ENCODE measurements at places on chromosomes 13 and 19. TPM values are rescaled to one million over a fixed set of nuclear protein-coding genes. Genes with fewer than 3 reads are reported as not detected.
A peak's percentile ranks its signal among the peaks of the same experiment; 100 is the strongest.

GRCh38 chr19:33798681-33799111, 2.0 kb downstream of the KCTD15 start:
- DNase-seq, result peak; percentile 42

DNA sequence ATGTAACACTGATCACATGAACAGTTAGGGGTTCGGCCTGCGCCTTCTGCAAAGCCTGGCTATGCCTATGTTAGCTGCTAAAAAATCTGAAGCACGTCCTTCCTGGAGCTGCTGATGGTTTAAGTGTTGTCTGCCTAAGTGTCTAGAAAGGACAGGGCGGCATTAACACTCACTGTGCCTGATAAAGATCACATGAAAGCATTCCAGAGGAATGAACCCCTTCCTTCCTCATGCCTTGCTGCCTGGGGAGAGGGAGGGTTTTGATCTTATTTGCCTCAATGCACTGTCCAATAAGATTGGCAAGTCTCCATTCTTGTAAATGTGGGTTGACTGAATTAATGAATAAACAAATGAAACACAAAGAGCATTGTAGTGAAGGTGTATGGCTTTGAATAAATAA, 5.2 kb downstream of the DOCK9 start:
- no peak for DNase-seq

DNA sequence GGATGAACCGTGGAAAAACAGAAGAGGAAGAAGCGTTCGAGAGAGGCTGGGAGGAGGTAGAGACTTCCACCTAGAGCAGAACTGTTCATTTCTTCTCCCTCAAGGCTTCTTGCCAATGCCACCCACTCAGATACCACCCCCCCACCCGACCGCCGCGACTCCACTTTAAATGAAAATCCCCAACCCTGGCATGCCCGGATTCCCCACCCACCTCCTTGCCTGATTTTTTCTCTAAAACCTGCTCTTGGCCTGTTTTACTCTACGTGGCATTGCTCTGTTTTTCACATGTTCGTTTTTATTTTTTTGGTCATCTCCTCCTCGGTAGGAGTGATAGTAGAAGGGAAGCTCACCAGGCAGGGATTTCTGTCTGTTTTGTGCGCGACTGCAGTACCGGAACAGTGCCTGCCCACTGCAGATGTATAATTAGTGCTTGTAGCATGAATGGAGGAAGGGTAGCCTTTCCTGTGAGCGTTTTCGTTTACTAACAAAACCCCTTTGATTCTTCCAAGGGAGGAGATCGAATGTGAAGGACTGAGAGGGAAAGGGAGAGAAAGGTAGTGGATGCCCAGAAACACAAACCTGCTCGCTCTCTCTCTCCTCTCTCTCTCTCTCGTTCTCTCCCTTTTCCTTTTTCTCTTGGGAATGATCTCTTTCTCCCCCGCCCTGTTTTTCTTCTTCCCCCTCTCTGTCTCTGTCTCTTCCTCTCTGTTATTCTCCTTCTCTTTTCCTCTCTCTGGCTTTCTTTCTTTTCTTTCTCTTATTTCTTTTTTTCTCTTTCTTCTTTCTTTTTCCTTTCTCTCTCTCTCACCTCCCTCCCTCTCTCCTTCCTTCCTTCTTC, 2.2 kb downstream of the CD70 start:
- no peak for DNase-seq

DNA sequence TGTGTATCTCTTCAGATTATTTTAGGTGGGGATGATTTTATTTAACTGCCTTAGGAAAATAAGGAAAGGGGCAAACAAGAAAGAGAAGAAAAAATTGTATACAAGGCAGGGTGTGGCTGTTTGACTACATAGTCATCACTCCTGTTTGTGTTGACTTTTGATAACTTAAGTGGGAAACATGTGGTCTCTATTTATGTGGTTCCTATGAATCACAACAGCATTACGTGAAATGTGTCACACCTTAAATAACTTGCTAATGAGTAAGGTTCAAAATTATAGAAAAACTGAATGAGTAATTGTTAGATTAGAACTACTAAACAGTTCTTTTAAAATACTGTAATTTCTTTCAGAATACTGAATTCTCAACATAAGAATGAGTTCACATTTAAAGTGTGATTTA, 69.3 kb downstream of the LMO7 start:
- no peak for DNase-seq

DNA sequence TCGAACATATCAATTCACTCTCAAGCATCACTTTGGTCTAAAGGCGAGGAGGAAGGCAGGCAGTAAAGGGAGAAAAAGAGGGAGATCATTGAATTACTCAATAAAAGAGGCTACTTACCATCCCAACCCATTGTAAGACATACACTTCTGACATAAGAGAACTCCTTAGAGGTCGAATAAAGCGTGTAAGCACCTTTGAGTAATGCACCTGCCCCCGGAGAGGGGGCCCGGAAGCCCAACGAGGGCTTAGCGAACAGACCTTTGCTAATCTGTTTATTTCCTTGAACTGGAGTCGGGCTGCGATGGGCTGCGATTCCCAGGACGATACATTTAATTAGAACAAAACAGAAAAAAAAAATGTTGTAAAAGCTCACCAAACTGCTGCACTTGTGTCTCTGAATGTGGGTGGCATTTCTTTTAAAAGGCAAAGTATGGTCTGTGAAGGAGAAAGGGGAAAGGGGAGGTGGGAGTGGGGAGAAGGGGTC, 3.0 kb downstream of the ZC3H4 start:
- no peak for DNase-seq

GRCh38 chr19:2289714-2290435, 7.9 kb upstream of the PEAK3 start:
- DNase-seq, result peak; percentile 85

DNA sequence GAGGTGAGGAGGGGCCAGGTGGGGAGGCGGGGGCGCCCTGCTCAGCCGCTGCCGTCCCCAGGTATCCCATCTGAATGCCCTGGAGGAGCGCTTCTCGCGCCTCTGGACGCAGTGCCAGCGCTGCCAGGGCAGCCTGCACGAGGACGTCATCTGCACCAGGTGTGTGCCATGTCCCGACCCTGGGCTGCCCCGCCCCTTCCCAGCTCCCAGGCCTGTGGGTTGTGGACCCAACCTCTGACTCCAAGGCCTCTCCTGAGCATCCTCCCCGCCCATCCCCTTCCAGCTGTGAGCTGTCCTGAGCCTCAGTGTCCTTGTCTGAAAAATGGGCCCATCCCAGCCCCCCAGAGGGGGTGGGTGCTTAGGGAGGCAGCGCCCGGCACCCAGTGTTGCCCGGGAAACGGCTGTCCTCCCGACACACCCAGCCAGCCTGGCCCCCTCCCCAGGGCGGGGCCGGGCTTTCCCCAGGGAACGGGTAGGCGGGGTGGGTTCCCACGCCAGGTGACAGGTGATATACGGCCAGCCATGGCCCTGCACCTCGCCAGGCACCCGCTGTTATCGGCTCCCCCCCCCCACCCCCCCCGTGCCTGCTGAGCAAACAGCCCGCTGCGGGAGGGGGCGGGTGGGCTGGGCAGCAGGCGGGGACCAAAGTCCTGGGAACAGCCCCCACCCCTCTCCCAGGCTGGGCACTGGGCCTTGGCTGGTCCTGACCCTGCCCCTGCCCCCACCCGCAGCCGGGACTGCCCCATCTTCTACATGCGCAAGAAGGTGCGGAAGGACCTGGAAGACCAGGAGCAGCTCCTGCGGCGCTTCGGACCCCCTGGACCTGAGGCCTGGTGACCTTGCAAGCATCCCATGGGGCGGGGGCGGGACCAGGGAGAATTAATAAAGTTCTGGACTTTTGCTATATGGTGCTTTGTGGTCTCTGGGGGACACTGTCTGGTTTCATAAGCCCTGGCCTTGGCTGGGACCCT, 1.3 kb upstream of the SPIB start:
- DNase-seq, result no peak

GRCh38 chr19:34793565-34793964, 20.6 kb upstream of the ZNF599 start:
- no peak for DNase-seq

The SLC25A41 gene
- total RNA-seq, result 0.16 TPM

The KIR3DL1 gene
- not detected for total RNA-seq

The KATNAL1 gene
- 41.0 TPM for total RNA-seq
